ENCODE measurements at places on chromosomes 7 and 10. TPM values are rescaled to one million over a fixed set of nuclear protein-coding genes. Genes with fewer than 3 reads are reported as not detected.
A peak's percentile ranks its signal among the peaks of the same experiment; 100 is the strongest.

The PRF1 gene
- not detected for total RNA-seq

The CNPY1 gene
- total RNA-seq: 0.16 TPM

The SGMS1 gene
- 46.5 TPM for total RNA-seq

The SLC18A3 gene
- total RNA-seq: not detected

The ANXA8L1 gene
- total RNA-seq: not detected

GRCh38 chr10:97916586-97916985 lies 66.9 kb downstream of the GOLGA7B start:
- DNase-seq: peak; percentile 24

DNA sequence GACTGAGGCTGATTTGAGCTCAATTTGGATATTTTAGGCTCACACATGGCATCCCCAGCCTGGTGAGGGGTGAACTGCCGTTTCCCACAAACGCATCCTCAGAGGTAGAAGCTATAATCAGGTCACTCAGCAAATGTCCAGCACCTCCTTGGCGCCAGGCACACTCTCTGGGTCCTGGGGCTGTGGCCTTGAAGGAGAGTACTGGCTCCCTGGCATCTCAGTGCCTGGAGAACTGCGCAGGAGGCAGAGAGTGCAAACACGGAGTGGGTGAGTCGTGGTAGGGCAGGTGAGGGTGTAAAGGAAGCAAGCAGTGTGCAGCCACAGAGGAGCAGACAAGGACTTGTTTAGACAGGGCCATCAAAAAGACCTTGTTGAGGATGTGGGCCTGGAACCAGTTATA lies 224.0 kb upstream of the ZNF32 start:
- no peak for DNase-seq

GRCh38 chr7:93890464-93891068 lies at the start of gene TFPI2:
Gene TFPI2, minus strand, starts transcription at chr7:93890753. Its CDS starts 75 bp downstream, at chr7:93890678.
- DNase-seq: no peak

DNA sequence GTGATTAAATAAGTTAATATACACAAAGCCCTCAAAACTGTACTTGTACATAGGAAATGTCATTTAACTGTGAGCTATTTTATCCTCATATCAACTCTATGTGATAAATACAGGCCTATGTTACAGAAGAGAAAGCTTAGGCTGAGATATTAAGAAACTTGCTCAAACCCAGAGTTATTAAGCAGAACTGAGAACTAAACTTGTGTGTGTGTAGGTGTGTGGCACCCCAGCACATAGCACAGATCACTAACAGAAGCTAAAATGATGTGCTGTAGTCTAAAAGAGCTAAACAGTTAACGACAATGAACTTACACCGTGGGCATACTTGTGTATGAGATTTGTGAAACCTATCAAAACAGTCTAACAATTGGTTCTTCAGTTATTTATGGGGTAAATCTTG lies 34.5 kb downstream of the MTPN start:
- DNase-seq: no peak

DNA sequence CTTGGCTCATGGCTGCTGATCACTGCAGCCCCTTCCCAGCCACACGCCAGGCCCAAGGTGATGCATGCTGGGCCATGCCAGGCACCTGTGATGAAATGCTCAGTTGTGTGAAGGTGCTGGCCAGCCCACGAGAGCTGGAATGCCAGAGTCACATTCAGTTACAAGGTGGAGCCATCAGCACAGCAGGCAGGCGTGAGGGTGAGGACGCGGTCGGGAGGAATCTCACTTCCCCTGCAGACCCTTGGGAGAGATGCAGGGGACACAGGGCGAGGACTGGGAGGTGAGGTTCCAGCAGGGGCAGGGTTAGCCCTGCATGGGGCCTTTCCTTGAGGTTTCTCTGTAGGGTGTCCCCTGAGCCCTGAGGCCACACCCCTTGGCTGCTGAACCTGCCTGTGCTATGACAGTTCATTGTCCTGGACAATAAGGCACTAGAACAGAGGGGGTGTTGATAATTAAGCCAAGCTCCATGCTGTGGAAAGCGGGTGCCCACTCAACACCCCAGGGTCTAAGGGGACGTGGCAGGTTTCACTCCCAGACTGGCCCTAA lies 82.4 kb downstream of the ADARB2 start:
- no peak for DNase-seq

- no peak for DNase-seq
These were observed 29.6 kb downstream of the MAD1L1 start for GRCh38 chr7:2202901-2203765.

DNA sequence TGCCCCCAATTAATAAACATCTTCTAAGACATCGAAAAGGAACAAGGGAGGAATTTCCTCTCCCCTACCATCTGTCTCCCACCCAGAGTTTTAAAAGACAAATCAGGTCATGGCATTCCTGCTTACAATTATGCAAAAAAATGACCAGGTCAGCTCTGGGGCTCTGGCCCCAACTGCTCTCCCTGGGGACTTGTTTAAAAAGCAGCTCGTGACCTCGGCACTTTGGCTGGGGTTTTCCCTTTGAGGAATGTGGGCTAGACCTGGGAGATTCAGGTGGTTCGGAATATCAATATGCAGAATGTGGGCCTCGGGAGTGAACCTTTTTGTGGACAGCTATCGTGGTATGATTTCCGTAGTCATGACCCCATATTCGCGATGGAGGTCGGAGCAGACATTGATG lies 648 bp upstream of the RADIL start:
- DNase-seq: no peak

- DNase-seq: no peak
These were observed 123.4 kb downstream of the MYO3A start for GRCh38 chr10:26057466-26057865.

GRCh38 chr10:26969145-26969926 lies 108.6 kb upstream of the ABI1 start:
- DNase-seq: no peak

DNA sequence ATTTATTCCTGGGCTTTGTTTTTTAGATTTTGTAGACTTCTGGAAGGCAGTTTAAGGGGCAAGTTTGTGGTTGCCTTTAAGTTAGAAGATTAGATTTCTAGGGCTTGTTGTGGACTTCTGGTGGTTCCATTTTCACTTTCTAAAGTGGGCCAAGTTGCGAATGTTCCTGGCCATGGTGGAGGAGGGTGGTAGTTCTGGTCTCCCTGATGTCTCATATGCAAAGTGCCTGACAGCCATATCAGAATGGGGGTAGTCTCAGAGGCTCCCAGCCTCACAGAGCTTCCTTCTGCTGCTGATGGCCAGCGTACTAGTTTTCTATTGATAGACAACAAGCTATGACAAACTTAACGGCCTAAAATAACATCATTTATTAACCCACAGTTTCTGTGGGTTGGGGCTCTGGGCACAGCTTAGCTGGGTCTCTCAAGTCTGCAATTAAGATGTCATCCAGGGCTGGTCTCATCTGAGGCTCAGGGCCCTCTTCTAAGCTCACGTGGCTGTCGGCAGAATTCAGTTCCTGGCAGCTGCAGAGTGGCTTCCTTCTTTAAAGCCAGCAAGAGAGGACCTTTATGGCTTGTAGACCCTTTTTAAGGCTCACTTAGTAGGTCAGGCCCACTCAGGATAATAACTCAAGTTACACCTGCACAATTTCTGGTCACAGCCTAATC lies 44.8 kb downstream of the BMPER start:
- DNase-seq: no peak

- no peak for DNase-seq
These were observed 46.1 kb downstream of the C1GALT1 start for GRCh38 chr7:7228472-7228871.

DNA sequence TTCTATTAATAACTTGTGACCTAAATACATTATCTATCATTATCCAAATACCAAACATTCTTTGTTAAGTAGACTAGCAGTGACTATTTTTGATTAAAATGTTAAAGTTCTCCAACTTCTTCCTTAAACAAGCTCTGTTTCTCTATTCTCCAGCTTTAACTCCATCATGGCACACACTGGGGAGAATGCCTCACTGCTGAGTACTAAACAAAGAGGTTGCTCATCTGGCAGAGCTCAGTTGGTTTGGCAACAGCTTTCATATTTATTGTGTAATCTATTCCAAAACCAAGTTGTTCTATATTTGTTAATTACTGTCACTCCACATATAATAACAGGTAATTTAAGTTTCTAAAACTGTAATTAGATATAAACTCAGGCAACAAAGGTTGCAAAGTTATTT lies 89.6 kb downstream of the USP6NL start:
- DNase-seq: no peak

- no peak for DNase-seq
These were observed 5.1 kb downstream of the GNA12 start for GRCh38 chr7:2838873-2839578.

DNA sequence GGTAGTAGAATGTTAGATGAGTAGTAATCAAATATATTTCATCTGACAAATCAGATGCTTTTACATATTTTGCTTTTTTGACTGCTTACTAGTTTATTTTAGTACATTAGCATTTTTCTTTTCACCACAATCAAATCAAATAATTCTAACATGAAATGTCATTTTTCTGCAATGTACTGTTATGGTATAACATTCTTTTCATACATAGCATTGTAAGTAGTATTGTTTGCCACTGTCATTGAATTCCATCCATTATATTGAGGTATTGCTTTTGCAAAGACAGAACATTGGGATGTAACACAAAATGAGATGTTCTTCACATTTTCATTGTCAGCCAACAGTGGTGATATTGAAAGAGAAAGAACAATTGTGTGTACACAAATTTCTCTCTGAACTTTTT lies 107.4 kb downstream of the TRIL start:
- no peak for DNase-seq

DNA sequence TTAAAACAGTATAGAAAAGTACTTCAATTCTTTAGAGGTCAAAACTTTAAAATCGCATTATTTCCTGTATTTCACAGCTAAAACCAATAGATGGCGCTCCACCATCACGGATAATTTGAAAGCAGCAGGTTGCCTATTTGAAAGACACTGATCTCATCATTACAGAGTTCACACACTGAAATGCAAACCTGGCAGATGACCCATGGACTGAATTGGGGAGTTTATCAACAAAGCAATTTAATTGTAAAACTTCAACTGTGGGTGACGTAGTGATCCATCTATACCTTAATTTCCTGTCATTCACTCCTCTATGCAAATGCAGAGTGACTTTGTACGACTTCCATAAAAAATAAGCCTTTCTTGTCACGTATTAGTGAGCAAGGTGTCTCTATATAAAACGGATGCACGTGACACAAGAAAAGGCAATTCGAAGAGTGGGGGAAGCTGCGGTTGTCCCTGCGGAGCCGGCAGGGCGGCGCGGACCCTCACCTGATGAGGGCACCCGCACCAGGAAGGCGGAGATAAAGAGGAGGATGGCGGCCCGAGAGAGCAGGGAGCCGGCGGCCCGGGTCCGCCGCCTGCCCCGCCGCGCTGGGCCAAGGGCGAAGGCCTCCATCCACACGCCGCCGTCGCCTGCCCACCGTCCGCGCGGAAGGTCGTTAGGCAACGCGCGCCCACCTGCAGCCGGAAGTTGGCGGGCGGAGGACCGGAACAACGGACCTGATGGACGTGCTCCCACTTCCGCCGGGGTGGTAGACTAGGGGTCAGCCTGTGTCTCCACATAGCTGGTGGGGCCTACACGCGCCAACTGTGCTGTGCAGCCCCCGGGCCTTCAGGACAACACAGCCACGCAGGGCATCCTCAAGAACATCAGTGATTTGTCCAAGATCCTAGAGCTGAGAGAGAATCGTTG lies at the start of gene ZPBP:
Gene ZPBP, minus strand, starts transcription at position 668 of the 913 bp plus-strand sequence. Its CDS starts 52 bp downstream, at position 616.
- no peak for DNase-seq

- DNase-seq: no peak
These were observed 12.5 kb upstream of the PFKP start for GRCh38 chr10:3054851-3055199.

GRCh38 chr10:125144206-125144605 lies 16.2 kb downstream of the CTBP2 start:
- no peak for DNase-seq

DNA sequence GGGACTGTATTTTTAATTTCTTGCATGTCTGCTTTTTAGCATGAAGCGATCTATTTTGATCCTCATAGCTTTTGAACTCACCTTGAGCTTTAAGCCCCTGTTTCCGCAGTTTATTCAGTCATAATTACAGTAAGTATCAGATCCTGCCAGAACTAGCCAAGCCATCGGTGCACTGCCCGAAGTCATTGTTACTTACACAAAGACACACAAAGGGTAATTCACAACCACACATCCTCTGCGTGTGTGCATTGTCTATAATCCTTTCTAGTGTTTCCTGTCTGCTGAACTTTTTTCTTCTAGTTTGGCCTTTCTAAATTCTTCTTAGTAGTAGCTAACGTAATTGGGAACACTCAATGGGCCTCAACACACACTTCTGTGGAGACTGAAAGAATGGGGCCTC lies 133.0 kb downstream of the SFMBT2 start:
- DNase-seq: no peak

- DNase-seq: no peak
These were observed 33.5 kb downstream of the KCNMA1 start for GRCh38 chr10:77604063-77604462.

- DNase-seq: no peak
These were observed 153.0 kb downstream of the GRK5 start for GRCh38 chr10:119360181-119360921.

Measured in occipital lobe (tissue), 3 donors.